ENCODE measurements at places on chromosomes 13 and 19.

DNA sequence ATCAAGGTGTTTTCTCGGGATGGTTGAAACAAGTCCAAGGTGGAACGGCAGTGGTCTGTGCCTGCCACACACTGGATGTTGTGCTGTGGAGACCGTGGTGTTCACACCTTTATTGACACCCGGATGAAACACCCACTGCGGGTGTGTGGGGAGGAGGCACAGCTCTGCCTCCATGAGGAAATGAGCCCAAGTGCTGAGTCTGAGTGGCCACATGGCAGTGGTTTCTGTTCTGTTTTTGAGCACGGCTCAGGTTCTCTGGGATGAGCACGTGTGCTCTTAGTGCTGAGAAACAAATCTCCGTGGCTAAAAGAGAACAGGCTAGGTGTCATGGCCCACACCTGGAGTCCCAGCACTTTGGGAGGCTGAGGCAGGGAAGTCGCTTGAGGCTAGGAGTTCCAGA is 29.5 kb downstream of the UPF1 start:
- no peak for DNase-seq

DNA sequence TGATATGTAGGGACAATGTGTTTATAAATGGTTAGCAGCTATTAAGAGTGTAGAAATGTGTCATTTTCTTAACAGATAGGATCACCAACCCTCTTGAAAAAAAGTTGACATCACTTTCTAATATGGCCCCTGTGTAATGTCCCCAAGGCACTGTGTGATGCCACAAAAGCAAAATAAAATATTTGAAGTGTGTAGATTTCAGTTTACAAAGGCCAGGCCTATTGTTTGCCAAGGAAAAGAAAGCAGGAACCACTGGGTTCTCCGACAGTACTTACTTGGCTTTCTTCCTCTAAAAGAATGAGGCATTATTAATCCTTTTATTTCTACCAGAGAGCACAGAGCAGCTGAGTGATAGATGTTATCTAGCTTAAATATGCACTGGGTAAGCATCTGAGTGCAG is 10.5 kb upstream of the GJA3 start:
- DNase-seq = no peak

- no peak for DNase-seq
Observed at GRCh38 chr13:50887151-50887550, 22.4 kb upstream of the RNASEH2B start.

DNA sequence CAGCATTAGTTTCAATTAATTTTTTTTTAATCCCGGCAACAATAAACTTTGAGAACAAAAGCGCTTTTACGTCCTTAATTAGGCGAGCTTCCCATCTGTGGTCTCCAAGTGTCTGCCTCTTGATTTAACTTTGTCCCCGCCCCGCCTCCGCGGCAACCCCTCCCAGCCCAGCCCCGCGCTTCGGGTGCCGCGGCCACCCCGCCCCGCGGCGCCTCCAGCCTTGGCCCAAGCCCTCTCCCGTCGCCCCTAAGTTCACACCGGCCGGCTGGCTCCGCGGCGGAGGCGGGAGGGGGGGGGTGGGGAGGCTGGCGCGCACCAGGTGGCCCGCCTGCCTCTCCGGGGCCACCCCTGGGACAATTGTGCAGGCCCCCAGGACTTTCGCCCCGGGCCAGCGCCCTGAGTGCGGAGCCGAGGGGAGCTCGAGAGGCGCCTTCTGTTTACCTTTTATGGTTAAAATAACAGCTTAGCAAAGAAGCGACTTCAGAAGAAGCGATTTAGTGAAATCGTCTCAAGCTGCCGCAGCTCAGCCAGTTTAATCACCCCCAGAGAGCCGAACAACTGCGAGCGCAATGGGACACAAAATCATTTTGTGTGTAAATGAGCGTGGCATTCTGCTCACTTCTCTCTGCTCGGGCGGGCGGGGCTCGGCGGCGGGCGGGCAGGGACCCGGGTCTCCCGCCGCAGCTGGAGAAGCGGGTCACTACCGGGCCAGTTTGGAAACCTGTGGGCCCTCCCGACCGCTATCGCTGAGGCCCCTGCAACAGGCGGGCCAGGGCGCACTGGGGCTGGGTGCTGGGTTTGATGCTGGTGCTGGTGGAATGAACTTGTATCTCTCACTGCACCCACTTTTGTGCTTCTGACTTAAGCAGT is 1.4 kb downstream of the KCTD15 start:
- DNase-seq = peak; percentile 35

GRCh38 chr13:95362666-95363065 is 61.4 kb upstream of the ABCC4 start:
- DNase-seq = no peak

Measured in activated CD4-positive, alpha-beta T cell treated with anti-CD3 and anti-CD28 coated beads, Interleukin-2, amount 50 U/mL, for 48 hours (primary cell).